ENCODE measurements at places on chromosomes 2 and 18.

DNA sequence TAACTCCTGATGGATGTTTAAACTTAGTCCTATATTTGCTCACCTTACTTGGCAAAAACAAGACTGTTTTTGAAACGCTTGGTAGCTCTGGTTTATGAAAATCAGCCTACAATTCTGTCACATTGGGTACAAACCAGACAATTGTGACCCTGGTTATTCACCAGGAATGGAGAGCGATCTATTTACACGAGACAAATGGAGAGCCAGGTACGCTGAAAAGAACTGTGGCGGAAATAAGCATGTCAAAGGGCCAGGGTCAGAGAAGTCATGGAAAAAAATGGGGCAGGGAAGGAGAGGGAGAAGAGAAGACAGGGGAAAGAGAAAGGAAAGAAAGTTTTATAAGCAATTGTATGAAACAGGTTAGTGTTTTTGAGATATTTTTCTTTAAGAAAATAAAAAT lies 119.5 kb upstream of the ZFP36L2 start:
- DNase-seq, result no peak

DNA sequence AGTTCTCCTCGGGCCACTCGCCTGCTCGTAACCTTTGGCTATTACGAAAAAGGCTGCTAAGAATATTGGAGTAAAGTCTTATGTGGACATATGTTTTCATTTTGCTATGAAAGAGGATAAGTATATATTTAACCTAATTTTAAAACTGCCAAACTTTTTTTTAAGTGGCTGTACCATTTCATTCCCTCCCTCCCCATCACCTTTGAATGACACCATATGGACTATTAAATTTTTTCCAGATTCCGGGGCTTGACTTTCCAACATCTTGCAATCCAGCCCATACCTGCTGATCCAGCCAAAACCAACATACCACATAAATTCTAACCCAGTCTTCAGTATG lies 31.5 kb downstream of the REEP1 start:
- DNase-seq, result no peak

DNA sequence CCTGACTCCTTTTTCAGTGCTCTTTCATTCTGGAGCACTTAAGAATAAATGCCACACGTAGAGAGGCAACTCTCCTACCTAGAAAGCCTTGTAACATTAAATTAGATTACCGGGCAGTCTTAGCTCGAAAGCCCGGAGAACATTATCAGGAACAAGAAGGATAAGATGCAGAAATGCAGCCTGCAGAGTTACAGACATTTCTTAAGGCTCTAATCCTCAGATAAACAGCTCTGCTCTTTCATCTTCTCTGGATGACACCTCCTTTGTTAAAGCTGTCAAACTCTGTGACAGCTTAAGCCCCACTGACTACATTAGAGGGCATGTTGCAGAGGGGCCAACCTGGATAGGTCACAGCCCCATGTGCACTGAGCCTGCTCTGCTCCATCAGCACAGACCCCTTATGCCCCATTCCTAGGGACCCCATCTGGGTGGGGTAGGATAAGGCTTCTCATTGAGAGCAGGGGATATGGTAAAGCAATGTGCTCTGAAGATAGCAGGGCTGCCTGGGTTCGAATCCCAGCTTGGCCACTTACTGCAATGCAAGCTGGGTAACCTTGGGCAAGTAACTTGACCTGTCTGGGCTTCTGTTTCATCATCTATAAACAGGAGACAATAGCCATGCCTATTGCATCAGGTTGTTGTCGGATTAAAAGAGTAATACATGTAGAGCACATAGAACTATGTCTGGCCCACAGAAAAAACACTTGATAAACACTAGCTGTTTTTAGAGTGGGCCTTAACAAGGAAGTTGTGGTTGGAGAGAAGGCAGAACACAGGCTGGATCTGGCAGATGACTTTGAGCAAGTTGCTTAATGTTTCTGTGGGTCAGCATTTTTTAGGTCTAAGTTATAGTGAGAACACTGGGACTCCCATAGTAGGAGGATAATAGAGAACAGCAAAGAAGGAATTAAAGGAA lies 111.4 kb downstream of the THNSL2 start:
- no peak for DNase-seq

DNA sequence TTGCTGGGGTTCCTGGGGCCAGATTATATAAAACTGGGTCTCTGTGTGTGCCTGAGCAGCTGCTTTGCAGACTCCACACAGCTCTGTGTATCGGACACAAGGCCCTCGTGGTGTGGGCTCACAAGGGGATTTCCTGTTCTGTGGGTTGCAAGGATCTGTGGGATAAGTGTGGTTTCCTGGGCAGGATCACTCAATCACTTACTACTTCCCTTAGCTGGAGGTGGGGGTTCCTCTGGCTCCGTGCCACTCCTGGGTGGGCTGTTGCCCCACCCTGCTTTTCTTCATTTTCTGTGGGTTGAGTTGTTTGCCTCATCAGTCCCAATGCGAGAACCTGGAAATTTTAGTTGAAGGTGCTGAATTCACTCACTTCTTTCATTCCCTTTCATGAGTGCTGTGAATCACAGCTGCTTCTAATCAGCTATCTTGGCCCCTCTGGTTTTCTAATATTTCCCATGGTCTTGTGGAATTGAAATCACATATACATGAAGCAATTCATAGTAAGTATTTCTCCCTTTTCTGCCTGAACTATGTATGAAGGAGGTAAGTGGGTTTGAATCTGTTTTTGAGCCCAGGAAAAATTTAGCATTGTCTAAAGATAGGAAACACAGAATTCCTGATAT lies 196.3 kb downstream of the DCDC2C start:
- no peak for DNase-seq

GRCh38 chr18:46546111-46546640 lies 110.8 kb downstream of the LOXHD1 start:
- DNase-seq, result no peak

DNA sequence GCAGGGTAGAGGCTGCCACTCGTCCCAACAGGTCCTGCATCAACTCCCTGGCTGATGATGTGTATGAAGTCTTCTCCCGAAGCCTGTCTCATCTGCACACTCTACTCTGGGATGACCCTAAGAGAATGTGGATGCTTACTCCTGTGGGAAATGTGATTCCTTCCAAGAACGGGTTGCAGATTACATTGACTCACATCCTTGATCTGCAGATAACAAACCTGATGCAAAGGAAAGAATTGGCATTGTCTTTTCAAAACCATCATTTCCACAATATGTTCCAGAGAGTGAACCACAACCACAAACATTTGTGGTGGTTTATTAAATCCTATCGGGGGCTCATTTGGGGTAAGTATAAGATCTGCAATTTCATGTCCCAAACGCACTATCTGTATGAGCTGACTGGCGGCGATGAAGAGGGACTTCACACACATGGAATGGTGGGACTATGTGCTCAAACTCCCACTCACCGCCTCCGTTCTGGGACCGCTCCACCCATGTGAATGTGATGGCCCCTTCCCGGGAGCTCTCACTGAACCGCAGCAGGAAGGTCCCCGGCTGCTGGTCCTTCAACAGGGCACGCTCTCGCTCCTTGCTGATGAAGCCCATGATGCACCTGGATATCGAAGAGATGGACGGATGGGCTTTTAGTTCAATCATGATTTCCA lies 35.5 kb downstream of the STAT1 start:
- no peak for DNase-seq

DNA sequence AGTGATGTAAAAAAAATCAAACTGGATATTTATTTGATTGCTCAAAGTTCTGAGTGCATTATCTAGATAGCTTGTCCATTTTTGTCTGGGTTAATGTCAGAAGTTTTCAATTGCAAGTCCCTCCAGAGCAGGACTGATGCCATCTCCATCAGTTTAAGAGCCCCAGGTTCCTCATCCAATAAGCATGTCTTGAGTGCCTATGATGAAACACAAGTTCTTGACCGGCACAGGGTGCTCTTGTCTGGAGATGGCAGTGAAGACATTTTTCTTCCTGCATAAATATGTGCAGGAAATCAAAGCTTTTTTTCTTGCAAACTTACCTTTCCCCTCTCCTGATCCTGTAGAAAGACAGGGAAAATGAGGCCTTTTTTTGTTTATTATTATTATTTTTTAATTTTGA lies 31.9 kb downstream of the CAVIN2 start:
- no peak for DNase-seq

DNA sequence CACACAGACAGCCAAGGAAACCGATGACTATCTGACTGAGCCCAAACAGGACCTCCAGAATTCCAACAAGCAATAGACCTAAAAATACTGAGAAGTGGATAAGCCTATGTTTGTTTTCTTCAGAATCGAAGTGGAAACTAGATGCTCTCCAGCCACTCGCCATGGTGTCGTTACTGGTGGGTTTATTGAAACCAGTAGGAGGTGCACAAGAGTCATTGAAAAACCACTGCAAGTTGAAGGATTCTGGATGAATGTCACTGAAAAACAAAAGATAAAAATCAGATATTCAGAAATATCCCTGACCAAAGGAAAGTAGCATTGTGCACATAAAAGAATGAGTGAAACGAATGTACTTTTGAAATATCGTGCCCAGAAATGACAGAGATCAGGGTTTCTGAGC lies 15.3 kb downstream of the TM4SF20 start:
- DNase-seq, result no peak

GRCh38 chr2:30530346-30530745 lies 83.3 kb downstream of the LCLAT1 start:
- DNase-seq, result no peak

DNA sequence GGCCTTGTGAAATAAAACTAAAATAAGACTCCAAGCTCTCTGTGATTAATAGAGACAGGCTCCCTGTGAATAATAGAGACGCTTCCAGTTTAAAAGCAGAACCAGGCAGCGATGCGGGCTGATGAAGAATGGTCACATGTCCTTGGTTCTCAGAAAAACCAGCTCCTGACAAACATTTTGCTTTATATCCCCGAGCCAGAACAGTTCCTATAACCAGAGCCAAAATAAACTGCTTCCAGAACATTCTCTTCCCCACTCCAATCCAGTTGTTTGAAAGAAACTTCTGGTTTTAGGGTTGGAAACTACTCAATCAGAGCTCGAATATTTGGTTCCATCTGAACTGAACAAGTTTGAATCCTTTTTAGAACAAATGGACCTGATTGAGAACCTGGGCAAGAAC lies 213.7 kb downstream of the TSN start:
- DNase-seq, result no peak

DNA sequence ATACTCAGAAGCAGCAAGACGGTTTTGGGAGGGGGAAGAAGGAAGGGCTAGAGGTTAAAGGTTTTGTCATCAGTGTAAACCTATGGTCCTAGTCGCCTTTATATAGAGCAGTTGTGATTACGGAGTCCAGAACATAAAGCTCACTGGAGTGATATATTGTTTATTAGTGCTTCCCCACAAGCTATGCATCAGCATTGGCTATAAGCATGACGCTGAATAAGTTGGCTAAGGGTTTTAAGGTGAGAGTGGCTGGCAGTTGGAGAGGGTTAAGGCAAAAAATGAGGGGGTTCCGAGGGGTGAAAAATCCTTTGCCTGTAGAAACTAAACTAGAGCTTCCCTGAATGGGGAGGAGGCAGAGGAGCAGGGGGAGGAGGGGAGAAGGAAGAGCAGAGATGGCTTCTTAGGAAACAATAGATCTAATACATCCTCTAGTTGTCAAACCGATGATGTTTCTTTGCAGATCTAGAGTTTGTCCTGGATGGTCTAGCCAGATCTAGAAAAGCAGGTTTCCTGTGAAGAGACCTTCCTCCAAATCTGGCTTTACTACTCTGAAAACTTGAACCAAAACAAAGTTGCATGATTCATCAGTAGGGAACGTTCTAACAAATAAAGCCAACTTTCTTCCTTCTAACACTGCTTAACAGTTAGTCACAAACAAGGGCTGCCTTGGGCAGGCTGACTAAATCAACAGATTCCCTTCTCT lies 2.5 kb downstream of the KLF7 start:
- DNase-seq, result no peak

GRCh38 chr2:163595028-163595427 lies 140.8 kb downstream of the FIGN start:
- DNase-seq, result no peak

- no peak for DNase-seq
These were observed 62.7 kb upstream of the REV1 start for GRCh38 chr2:99552529-99552928.

GRCh38 chr2:67878743-67879142 lies 184.1 kb downstream of the C1D start:
- no peak for DNase-seq

DNA sequence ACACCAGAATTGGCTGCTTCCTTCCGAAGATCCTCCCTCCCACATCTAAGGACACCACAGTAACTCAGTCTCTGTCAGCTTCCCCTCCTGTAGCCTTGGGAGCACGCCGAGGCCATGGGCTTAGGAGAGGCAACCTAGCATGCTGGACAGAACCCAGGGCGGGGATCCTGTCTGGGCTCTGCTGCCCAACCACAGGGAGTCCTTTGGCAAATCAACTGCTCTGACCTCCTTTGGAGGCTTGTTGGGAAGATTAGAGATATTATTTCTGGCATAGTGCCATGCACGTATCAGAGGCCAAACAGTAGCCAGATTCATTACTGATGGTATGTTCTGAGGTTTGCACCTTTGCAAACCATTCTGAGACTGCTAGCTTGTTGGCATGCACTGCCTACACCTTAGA lies 262.7 kb upstream of the EPAS1 start:
- no peak for DNase-seq

- DNase-seq, result no peak
These were observed 44.0 kb downstream of the DNMT3A start for GRCh38 chr2:25297738-25298137.

DNA sequence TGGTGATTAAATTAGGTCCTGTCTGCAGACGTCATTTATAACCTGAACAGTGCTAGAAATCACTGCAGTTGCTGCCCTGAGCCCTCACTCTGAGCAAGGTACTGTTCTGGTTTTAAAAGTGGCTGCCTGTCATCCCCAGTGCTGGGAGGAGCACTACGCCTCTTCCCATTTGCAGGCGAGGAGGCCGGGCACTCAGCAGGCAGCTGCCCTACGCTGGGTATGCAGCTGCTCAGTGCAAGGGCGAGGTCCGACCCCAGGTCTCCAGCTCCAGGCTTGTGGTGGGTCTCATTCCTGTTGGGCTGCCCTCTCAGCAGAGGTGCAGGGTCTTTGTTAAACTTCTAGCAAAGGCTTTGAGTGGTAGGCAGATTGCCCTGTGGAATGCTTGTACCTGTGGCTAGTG lies 15.7 kb downstream of the CNDP2 start:
- DNase-seq, result no peak

GRCh38 chr2:150167711-150168110 lies 319.8 kb downstream of the RND3 start:
- no peak for DNase-seq

DNA sequence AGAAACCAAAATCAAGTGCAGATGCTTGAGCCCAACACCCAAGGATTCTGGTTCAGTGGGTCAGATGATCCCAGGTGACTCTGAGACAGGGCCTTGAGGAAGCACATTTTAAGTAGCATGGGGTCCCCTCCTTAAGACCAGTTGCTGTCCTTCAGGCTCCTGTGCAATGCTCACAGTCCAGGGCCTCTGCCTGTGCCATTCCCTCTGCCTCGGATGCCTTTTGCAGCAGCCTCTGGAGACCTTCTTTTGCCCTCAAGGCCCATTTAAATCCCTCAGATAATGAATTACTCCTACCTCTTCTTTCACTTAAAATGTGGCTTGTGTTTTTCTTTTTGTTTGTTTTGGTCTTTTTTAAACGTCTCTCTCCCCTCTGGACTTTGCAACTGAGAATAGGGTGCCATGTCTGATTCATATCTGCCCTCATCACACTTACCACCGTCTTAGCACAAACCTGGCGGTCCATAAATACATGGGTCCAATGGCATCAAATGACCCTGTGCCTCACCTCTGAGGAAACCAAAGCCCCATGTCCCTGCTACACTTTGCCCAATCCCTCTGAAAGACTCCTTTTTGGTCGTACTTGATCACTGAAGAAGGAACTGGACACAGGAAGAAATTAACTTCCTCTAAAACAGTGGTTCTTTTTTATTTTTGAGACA lies 14.2 kb downstream of the ACTG2 start:
- DNase-seq, result no peak
